ENCODE measurements at places on chromosomes 7 and 10. TPM values are rescaled to one million over a fixed set of nuclear protein-coding genes. Genes with fewer than 3 reads are reported as not detected.
A peak's percentile ranks its signal among the peaks of the same experiment; 100 is the strongest.

Gene HOXA4
- total RNA-seq = 0.15 TPM

Gene KIF5B
- total RNA-seq = 80.8 TPM

Gene FFAR4
- not detected for total RNA-seq

Gene FRMPD2
- not detected for total RNA-seq

Gene CFAP43
- 0.25 TPM for total RNA-seq

Gene ATAD1
- 38.5 TPM for total RNA-seq

Gene SNX10
- 42.4 TPM for total RNA-seq

GRCh38 chr10:22801785-22802184 lies 87.4 kb upstream of the PIP4K2A start:
- no peak for DNase-seq

GRCh38 chr10:21196822-21197395 lies 299.8 kb upstream of the NEBL start:
- no peak for DNase-seq

DNA sequence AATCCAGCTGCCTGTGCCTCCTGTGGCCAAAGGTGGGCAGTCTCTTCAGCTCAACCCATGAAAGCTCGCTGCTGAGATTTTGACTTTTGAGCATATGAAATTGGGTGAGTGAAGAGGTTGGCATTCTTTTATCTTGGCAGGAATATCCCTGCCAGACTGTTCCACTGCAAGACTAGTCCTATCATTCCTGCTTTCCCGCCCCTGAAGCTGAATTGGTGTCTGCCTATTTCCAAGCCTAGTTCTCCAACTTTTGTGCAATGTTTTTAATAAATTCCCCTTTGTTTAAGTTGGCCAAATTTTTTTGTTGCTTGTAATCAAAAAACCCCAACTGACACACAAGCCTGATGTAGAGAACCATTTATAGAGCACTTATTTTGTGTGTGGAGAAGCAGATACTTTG lies 34.8 kb upstream of the BICC1 start:
- DNase-seq = no peak

GRCh38 chr7:104272767-104273384 lies 55.5 kb upstream of the LHFPL3 start:
- no peak for DNase-seq

- no peak for DNase-seq
Observed at GRCh38 chr7:148489678-148490077, 100.9 kb upstream of the C7orf33 start.

DNA sequence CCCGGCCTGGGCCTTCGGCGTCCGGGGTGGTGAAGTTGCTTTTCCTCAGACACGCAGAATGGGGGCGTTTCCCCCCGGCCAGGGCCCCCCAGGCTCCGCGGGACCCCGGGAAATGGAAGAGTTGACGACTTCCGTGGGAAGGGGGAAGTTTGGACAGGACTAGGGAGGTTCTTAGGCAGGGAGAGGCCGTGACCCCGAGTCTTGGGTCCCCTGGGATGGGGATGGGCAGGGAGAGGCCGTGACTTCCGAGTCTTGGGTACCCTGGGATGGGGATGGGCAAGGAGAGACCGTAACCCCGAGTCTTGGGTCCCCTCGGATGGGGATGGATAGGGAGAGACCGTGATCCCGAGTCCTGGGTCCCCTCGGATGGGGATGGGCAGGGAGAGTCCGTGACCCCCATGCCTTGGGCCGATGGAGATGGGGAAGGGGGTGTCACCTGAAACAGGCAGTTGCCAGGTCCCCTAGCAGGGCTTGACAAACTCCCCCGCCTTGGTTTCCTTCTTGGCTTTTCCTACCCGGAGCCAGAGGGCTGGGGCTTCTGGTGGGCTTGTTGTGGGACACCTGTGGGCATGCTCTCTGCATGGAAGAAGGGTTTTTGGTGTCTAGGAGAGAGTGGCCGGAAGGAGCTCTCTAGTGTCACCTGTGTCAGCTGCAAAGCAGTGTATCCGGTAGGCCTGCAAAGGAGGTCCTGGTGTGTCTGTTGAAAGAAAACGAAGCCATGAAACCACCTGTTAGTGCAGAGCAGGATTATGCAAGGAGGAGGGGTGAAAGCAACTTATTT lies 1.1 kb downstream of the TRRAP start:
- DNase-seq = peak; percentile 79

DNA sequence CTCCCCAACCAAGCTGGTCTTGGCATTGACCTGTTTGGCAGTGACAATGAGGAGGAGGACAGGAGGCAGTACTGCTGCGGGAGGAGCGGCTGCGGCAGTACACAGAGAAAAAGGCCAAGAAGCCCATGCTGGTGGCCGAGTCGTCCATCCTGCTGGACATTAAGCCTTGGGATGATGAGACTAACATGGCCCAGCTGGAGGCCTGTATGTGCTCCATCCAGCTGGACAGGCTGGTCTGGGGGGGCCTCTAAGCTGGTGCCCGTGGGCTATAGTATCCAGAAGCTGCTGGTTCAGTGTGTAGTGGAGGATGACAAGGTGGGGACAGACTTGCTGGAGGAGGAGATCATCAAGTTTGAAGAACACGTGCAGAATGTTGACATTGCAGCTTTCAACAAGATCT lies 39.1 kb upstream of the ZNF273 start:
- DNase-seq = peak; percentile 3

GRCh38 chr7:43482679-43483252 lies 100.1 kb upstream of the STK17A start:
- DNase-seq = no peak

- DNase-seq = no peak
Observed at GRCh38 chr10:59877191-59877671, 29.1 kb downstream of the CCDC6 start.

GRCh38 chr10:33725430-33725829 lies 391.0 kb upstream of the NRP1 start:
- DNase-seq = no peak

DNA sequence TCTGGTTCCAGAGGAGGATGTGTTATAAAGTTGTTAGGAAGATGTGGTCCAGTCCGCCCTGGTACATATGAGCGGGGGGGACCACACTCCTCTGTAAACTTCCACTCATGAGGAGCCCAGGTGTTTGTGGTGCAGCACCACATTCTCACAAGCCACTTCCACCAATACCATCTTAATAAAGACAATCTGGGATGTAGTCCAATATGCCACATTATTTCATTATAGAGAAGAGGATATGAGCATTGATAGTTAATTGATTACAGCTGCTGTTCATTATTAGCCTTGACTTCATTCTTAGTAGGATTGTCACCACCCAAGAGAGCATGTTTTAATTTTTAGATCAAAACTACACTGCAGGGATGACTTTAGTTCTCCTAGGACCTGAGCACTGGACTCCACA lies 40.5 kb downstream of the ERCC6 start:
- DNase-seq = no peak

GRCh38 chr10:22652988-22653481 lies 61.3 kb downstream of the PIP4K2A start:
- no peak for DNase-seq

- no peak for DNase-seq
Observed at GRCh38 chr7:85030893-85031292, 156.0 kb downstream of the SEMA3D start.

- no peak for DNase-seq
Observed at GRCh38 chr10:128217136-128217535, 90.9 kb upstream of the MKI67 start.

DNA sequence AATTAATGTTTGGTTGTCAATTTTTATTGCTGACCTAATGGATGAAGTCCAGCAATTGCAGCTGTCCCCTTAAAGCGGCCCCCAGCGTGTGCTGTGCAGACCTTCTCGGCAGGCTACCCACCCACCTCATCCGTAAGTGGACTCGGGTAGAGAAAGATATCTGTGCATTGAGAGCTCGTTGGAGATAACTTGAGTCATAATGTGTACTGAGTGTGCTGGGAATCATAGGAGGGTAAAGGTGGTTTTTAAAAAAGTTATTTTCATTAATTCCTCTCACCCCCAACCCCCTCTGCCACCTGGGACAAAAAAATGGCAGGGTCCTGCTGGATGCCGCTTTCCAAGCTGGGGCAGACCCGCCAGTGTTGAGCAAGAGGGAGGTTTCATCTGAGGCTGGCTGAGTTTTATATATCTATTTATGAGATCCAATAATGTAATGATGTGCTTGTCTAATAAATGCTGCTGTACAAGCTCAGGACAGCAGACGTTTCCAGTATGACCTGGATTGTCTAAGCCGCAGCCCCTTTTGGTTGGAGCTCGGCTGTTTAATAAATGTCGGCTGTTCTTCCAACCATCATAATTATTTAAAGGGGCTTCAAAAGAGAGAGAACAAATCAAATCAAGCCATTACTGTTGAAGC lies 119.1 kb downstream of the NKX6-2 start:
- no peak for DNase-seq

DNA sequence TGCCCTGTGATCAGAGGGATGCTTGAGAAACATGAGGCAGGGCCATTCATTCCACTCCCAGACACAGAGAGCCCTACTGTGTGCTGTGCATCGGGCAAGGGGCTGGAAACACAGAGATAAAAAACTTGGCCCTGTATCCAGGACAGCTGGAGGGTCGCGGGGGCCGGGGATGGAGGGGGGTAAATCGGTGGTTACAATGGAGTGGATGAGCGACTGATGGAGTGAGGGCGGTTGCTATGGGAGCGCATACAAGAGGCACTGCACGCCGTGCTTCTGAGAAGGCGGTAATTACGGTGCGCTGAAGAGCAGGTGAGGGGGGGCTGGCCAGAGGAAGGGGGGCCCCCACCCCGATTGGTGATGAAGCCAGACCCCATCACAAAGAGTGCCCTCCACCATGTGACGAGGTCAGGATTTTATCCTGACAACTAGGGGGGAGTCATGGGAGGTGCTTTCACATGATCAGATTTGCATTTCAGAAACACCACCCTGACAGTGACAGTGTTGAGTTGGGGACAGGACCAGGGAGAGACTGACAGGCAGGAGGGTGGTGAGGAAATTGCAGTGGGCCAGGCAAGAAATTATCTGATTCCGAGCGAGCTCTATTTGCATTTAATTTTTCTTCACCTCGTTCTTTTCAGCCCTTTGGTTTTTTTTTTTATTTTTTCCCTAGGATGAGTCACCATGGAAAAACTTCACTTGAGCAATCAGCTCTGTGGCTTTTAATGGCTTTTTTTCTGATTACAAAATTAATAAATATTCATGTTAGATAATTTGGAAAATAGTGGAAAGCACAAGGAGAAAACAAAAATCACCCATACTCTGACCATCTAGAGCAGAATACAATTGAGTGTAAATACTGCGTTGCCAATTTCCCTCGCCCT lies 7.8 kb downstream of the CPA5 start:
- no peak for DNase-seq

- DNase-seq = no peak
Observed at GRCh38 chr7:106463851-106464611, 179.2 kb upstream of the NAMPT start.

DNA sequence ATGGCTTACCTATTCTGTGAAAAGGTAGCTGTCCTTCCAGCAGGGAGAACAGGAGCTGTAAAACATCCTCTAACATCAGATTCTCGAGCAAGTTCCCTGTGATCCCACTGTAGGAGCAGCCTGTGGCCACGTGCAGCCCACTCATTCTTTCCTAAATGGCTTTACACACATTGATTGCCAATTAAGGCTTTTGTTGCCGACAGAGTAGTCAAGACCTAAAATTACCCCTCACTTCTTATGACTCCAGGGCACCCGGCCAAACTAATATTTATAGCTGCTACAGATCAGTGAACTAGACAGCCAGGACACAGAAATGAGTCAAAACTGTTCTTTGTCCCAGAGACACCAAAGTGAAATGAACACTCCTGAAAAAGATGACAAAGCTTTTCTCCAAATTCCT lies 832.1 kb downstream of the SORCS3 start:
- DNase-seq = no peak

- no peak for DNase-seq
Observed at GRCh38 chr10:51112013-51112412, 37.7 kb downstream of the PRKG1 start.

DNA sequence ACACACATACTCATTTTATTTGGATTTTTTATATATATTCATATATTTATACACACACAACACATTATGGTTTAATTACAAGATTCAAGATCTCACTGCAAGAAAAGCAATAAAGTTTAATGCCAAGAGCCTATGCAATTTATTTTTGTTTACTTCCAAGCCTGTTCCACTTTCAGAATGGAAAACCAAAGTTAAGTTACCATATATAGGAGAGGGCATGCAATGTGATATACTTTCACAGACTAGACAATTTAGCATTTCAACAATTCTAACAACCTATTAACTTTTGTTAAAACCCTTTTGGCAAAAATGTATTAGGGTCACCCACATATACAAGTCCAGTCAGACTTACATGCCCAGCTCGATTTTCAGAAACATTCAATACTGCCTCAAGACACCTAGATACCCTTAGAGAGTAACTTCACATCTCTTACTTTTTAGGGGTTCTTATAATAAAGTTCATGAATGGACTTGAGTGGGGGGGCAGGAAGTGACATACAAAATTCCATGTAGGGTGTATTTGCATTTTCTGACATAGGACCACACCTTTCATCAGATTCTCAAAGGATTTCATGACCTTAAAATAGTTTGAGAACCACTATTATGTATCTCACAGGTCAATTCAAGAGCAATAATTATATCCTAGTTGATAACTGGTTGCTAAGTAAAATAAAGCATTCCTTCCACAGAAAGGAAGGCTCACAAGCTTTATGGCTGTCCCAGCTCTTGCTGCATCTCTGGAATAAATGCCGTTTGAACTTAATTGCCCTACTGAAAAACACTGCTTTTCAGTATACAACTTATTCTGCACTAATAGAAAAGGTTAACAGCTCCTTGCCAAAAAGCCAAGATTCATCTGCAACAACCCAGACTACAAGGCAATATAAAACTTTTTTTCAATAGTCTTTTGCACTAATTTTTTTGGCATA lies 2.5 kb downstream of the P4HA1 start:
- DNase-seq = no peak

DNA sequence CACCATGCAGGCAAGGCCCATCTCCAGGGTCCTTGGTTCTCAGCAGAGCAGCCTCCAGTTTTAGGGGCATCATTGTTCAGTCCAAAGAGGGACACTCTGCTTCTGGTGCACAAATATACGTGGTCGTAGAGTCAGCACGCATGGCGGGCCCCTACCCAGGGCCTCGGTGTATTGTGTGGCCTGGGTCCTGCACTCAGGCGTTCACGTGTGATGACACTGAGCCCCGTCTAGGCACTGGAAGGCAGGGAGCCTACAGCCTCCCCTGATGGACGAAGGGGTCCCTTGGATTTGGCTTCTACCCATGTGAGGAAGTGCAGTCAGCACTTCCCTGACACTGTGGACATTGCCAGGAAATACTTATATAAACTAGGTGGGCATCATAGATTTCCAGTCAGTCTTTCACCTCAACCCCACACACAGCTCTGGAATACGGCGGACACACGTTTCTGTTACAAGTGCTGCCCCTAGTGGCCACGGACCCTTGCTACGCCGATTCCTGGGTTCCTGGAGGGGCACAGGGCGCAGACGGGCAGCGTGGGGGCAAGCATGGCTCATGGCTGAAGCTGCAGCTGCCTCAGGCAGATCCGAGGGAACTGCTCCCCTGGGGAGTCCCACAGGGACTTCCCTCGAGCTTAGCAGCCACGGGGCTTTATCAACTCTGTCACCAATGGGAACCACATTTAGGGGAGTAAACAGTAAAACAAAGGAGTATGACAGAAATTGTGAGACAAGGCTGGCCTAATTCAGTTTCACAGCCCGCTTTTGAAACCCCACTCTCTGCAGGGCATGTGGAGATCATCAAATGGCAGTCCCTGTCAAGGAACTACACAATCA lies 25.4 kb downstream of the AIFM2 start:
- DNase-seq = no peak
